ENCODE measurements at places on chromosomes 1 and 21.

- DNase-seq = no peak
These were observed 90.7 kb downstream of the RHOU start for GRCh38 chr1:228825840-228826484.

DNA sequence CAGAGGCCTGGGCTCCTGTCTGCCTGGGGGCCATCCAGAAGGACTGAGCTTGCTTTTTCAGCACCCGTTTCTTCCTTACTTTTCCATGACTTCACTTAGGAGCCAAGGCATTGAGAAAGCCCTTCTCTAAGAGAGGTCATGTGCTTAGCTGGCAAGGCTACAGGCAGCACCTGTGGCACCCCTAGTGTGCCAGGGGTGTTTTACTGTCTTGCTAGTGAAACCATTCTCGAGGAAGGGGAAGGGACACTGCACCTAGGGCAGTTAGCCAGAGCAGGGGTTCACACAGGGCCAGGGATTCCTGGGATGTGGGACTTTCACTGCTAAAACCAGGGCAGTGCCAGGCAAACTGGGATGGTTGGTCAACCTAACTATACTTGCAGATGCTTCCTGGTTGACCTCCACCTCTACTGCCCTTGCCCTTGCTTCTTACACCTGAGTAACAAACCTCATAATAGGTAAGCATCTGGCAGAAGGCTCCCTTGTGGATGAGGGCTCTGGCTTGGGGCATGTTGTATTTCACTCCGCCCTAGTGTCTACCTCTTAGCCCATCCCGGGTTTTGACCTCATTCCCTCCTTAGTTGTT lies 69.2 kb downstream of the NOS1AP start:
- DNase-seq = no peak

- DNase-seq = no peak
These were observed 31.0 kb downstream of the TMCC2 start for GRCh38 chr1:205258719-205259118.

DNA sequence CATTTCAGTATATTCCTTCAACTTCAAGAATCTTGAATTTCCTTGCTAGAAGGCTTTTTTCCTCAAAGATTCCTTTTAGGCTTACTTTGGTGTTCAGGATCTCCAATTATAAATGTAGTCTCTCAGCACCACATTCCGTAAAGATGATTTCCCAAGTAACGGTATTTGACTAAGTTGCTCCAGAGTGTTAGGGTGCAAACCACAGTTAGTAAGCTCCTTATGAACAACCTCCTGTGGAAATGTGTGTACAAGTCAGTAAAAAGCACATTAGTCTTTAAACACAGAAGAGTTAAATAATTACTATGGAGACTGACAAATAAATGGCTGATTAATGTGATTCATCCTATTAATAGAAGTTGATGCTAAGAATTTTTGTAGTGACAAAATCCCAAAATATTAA lies 10.3 kb downstream of the DONSON start:
- DNase-seq = no peak

GRCh38 chr1:224753491-224753890 lies 137.4 kb downstream of the CNIH3 start:
- no peak for DNase-seq
